ENCODE measurements at places on chromosomes 13 and 19.
A peak's percentile ranks its signal among the peaks of the same experiment; 100 is the strongest.

- no peak for DNase-seq
Measured at GRCh38 chr13:23554000-23554399, 16.2 kb upstream of the TNFRSF19 start.

DNA sequence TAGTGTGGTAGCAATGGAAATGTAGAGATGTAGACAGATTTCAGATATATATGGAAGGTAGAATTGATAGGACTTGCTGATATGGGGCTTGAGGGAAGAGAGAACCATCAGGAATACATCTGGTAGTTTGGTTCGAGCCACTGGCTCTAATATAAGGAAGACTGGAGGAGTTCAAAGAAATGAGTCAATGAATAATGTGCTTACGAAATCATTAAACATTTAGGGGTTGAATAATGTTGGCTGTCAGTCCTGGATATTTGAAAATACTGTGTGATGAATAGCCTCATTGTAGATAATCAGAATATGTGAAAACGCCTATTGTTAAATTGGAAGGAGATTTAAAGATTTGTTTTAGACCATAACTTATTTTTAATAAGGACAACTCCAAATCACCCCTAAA lies 21.6 kb downstream of the SGCG start:
- no peak for DNase-seq

- DNase-seq, result peak; percentile 45
Measured at GRCh38 chr19:11256189-11256588, 6.1 kb downstream of the DOCK6 start.

GRCh38 chr13:19634256-19634740 lies 839 bp downstream of the MPHOSPH8 start:
- DNase-seq, result peak; percentile 33

DNA sequence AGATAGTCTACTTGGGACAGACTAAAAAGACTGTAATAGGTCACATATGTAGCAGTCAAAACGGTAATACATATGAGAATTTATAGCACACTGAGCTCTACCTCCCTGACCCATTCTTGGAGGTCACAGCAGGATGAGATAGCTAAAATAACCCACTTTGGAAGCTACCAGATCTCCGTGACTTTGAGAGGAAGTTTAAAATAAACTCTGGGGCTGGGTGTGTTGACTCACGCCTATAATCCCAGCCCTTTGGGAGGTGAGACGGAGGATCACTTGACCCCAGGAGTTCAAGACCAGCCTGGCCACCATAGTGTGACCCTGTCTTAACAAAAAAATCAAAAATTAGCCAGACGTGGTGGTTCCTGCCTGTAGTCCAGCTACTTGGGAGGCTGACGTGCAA lies 45.3 kb downstream of the DHRS12 start:
- DNase-seq, result no peak

GRCh38 chr13:25821776-25822175 lies 230.0 kb downstream of the SHISA2 start:
- DNase-seq, result no peak

DNA sequence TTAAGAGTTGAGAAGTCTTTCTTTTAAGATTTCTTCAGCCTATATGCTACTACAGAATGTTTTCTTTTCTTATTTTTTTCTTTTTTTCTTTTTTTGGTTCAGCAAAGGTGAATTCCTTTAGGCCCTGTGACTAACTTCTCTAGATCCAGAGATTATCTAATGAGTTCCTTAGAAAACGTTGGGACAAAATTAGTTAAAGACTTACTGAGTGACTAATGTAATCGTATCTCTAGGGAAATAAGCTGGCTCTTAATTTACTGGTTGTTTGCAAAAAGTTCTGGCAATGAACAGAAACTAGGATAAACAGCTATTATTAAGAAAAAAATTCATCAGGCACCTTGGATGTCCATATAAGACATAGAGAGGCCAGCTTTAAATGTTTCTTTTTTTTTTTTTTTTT lies 30.7 kb upstream of the CSNK1A1L start:
- no peak for DNase-seq

DNA sequence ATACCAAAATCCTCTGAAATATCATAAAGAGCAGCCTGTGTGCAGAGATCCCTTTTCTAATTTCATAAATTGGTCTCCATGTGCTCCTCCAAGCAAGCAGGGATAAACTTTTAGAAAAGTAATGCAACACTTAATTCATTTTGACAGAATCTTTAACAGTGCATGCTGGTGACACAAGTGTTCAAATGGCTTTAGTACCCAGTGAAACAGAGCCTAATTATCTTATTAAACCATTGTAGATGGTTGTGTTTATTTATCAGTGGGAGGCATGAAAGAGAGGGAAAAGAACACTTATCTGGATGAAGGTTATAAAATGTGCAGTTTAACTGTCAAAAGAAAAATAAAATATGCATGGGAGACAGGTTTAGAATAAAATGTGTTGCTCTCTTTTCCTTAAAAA lies 945.0 kb upstream of the PCDH20 start:
- no peak for DNase-seq

DNA sequence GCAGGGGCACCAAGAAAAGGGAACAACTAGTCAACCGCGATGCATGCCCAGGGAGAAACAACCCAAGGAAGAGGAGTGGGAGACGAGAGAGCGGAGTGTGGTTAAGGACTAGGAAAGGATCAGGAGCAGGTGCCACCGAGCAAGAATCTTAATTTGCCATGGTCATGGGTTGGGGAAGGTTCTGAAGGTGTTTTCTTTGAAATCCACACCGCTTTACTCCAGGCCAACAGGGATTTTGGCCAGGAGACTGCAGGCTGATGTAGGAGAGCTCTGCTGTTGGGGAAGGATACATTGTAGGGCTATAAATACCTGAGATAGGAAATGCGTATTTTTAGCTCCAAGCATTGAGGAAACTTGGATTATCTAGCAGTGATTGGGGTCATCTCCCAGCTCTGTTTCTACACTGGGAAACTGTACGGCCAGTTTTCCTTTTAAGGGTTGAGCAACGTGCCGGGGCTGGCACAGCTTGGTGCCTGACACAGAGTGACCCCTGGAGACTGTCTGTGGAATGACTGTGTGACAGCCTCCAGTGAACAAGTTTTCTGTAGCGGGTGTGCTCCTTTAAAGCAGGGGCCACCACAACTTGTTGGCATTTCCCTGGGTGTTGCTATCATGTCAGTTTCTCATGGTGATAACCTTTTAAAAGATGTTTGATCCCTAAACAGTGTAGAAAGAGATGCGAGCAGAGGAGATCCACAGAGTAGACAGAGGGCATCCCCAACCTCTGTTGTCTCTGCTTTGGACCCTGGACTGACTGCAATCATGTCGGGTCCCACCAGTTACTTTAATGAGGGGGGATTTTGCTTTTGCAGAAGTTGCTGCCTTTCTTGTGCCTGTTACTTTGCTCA lies 34.3 kb downstream of the ZNF536 start:
- peak; percentile 70 for DNase-seq

DNA sequence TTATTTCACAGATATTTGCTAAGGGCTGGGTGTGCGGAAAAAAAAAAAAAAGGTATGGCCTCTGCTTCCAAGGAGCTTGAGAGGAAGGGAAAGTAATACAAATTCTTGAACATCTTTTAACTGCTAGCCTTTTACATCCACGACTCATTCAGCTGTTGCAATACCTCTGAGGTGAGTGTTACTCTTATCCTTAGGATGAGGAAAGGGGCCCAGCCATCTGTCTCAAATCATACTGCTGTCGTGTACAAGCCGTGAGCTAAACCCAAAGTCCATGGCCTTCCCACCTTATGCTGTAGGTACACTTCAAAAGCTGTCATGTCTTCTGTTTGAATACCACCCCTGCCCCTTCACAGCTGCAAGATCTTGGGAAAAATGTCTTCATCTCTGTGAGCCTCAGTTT lies 146.8 kb downstream of the KCNRG start:
- DNase-seq, result no peak

GRCh38 chr13:51520524-51520923 lies 63.7 kb upstream of the WDFY2 start:
- DNase-seq, result peak; percentile 68

DNA sequence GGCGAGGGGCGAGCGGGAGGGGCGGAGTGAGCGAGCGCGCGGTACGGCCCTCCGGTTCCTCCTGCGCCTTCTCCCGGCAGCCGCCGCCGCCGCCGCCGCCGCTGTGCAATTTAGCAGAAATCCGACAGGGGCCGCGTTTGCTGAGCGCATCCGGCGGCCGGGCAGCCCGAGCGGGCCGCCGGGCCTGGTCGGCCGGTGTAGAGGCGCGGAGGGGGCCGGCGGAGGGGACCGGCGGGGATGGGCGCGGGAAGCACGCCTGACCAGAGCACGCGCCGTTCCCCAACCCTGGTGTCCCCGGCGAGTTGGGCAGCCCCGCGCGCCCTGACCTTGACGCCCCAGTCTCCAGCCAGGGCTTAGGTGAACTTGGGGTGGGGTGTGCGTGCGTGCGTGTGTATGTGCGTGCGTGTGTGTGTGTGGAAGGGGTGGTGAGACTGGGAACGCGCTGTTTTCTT lies 144.5 kb upstream of the ZNF536 start:
- peak; percentile 71 for DNase-seq

DNA sequence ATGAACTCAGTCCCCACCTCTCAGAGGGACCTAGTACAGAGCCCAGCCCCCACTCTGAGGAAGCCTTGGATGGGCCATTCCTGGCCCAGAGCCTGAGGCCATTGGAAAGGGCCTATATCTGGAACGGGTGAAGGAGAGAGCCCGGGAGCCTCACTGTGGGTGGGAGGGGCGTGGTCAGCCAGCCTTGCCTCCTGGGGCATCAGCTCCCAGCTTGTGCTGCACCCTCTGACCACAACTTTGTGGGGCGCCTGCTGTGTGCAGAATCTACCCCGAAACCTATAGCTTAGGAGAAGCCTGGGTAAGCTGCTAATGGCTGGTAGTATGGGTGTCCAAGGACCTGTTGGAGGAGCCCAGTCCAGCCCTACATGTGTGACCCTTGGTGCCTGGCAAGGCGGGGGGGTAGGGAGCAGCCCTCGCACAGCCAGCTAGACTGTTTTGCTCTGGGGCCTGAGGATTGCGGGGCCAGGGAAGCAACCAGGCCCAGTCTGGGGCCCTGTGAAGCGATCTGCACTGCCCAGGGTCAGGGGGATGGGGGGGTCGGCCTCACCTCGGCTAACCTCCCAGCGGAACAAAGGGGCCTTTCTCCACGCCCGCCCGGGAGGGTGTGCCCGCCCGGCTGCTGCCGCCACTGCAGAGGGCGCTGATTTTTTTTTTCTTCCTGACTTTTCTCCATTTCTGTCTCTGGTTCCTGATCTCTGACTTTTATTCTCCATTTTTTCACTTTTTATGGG lies 42.3 kb downstream of the LYL1 start:
- DNase-seq, result peak; percentile 58

- no peak for DNase-seq
Measured at GRCh38 chr13:76936763-76937162, 11.5 kb upstream of the ACOD1 start.

DNA sequence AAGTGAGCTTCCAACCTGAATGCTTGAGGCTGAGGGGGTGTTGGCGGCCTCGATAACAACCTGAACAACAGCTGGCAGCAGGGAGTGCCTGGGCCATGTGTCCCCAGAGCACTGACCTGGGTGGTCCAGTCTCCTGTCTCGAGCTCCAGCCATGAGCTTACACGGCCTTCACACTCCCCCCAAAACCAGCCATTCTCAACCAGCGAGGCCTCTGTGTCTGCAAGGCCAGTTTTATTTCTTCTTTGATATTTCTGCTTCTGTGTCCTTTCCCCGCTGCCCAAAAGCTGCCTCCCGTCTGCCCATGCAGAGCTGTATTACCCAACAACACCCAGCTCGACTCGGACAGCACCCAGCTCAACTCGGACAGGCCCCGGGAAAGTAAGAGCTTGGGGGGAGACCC lies 32.5 kb upstream of the TFDP1 start:
- DNase-seq, result no peak

All from cardiac muscle cell (in vitro differentiated cells and primary cell).